ENCODE measurements at places on chromosomes 11 and 22.

DNA sequence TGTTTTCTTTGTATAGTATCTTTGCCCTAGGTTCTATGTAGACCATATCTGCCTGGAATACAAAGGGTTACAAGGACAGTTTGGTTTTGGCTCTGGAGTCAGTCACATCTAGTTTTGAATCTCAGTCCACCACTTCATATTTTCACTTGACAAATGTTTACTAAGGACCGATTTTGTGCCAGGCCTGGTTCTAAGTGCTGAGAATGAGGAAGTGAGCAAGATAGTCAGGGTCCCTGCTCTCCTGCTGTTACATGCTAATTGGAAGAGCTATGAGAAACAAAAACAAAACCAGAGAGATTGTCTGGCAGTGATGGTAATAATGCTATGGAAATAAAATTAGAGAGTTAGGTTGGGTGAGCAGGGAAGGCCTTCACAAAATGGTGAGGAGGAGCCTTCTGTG, 66.1 kb upstream of the ARHGAP20 start:
- no peak for DNase-seq

GRCh38 chr11:26149585-26149984, 182.3 kb upstream of the ANO3 start:
- no peak for DNase-seq

GRCh38 chr11:116731097-116731761, 41.6 kb downstream of the BUD13 start:
- DNase-seq = no peak

DNA sequence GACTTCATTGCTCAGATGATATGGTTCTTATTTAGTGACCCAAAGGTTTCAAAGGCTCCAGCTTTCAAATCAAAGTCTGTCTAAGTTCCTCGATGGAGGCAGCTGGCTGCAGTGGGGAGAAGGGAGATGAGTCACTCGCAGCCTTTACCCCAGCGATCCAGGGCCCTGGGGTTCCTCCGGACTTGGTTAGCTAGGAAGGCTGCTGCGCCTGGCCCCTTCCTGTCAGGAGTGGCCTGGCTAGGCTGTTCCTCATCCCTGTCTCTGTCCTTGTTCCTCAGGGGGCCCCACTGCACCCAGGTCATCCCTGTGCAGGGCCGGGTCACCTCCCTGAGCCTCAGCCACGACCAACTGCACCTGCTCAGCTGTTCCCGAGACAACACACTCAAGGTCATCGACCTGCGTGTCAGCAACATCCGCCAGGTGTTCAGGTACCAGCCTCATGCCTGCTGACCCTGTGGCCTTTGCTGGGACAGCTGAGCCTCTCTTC, 13.9 kb downstream of the ATG16L2 start:
- DNase-seq = no peak

DNA sequence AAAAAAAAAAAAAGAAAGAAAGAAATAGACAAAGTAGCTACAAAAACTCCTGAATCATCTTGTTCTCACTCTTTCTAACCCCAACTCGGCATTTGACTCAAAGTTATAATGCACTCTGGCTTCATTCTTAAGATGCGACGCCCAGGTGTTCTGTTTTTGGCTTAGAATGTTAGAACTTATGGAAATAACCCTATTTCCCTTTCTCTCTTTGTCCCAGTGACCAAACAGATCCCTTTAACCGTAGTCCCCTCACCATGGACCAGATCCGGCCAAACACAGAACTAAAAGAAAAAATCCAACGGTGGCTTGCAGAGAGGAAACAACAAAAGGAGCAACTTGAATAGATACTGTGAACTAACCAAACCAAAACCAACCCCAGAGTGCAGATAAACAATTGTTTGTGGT, 5.3 kb upstream of the ATP5MG start:
- peak; percentile 55 for DNase-seq

- DNase-seq = no peak
These were observed 90.7 kb downstream of the DLG2 start for GRCh38 chr11:85536438-85536837.

- DNase-seq = no peak
These were observed 56.6 kb upstream of the FDX1 start for GRCh38 chr11:110373051-110373702.

GRCh38 chr22:22397292-22397870, 111.2 kb downstream of the ZNF280B start:
- DNase-seq = no peak

GRCh38 chr11:130480186-130480585, 31.7 kb downstream of the ADAMTS15 start:
- no peak for DNase-seq

- peak; percentile 75 for DNase-seq
These were observed 104.7 kb downstream of the ETS1 start for GRCh38 chr11:128482512-128483191.

- DNase-seq = no peak
These were observed 1.9 kb upstream of the FKBP2 start for GRCh38 chr11:64238999-64239398.

GRCh38 chr11:67381244-67381972, 8.0 kb upstream of the CLCF1 start:
- DNase-seq = no peak

- no peak for DNase-seq
These were observed 6.2 kb upstream of the LINC01488 start for GRCh38 chr11:69475141-69475865.
